ENCODE measurements at places on chromosomes 13 and 19.

DNA sequence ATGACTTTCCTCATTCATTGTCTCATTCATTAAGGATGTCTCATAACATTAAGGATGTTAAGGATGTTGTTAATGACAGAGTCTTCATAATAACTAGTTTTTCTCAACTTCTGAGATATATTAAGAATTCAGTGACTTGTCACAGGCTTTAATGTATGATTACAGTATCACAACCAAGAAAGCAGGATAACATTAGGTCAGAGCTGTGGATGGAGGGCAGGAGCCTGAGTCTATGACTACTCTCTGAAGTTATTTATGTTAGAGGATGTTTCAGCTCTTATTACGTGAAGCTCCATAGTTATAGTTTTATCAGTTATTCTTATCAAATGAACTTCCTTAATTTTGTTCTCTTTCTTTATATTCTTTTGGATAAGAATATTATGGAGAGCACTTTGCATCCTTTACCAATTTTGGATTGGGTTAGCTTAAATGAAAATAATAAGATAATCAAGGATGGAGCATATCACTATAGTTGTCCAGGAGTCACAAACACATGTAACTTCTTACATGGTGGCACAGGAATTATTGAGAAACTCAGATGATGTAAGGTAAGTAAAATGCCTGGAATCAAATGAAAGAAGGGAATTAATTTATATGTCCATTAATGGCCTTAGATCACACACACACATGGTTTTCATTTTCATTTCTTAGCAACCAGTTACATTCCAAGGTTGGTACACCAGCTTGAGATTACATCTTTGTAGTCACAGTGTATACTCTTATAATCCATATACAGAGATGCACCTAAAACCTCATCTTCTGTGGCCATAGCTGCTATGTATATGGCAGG, 57.0 kb downstream of the SLC10A2 start:
- DNase-seq = no peak

DNA sequence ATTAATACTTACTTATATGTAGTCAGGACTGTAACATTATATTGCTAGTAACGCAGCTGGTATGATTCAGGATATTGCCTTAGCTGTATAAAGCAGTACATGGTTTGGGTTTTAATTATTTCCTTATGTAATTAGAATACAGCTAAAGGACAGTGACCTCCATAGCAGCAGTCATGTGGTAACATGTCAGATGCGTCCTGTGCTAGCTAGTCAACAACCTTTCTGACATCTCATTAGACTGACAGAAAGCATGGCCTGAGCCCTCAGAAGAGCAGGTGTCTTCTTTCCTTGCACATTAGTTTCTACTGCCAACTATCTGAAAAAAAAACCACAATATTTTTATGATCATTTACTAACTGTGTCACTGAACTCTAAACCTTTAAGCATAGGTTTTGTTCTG, 122.2 kb downstream of the MAB21L1 start:
- no peak for DNase-seq

DNA sequence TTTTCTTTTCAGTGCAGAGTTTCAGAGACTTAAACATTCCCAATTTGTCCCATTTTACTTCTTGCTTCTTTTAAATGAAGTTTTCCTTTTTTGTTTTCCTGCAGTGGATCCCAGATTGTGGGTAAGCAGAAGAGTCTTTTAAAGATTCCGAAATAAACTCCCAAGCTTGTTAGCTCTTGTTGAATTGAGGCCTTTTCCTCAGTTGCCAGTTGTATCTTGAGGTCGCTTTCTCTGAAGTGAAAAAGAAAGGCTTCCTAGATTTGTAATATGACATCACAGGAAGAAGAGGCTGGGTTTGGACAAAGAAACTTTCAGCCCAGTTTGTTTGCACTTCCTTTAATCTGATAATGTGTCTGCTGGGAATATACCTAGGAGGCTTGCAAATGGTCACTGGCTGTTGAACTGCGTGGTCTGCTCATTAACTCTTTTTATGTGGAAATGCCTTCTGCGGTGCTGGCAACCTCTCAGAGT, at the start of gene LPAR6:
Gene LPAR6 (minus strand): TSS at position 233 of the 471 bp plus-strand sequence. CDS start 690 bp downstream, outside the sequence.
- DNase-seq = no peak

DNA sequence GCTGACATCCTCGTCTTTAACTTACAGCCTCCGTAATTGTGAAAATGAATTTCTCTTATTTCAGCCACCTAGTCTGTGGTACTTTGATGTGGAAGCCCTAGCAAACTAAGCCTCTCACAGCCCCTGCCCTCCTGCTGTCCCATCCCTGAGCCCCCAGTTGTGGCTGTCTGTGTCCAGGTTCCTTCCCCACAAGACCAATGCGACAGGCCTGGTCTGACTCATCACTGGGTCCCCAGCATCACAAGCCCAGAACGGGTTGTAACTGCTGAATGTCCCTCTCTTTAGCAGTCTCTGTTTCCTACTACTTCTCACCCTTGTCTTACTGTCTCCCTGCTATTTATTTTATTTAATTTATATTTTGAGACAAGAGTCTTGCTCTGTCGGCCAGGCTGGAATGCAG, 5.7 kb downstream of the POU2F2 start:
- DNase-seq = no peak

- DNase-seq = no peak
Observed at GRCh38 chr13:50357586-50358118, 342.4 kb downstream of the KCNRG start.

- peak; percentile 39 for DNase-seq
Observed at GRCh38 chr19:36331353-36332228, 47.4 kb downstream of the ZFP14 start.

DNA sequence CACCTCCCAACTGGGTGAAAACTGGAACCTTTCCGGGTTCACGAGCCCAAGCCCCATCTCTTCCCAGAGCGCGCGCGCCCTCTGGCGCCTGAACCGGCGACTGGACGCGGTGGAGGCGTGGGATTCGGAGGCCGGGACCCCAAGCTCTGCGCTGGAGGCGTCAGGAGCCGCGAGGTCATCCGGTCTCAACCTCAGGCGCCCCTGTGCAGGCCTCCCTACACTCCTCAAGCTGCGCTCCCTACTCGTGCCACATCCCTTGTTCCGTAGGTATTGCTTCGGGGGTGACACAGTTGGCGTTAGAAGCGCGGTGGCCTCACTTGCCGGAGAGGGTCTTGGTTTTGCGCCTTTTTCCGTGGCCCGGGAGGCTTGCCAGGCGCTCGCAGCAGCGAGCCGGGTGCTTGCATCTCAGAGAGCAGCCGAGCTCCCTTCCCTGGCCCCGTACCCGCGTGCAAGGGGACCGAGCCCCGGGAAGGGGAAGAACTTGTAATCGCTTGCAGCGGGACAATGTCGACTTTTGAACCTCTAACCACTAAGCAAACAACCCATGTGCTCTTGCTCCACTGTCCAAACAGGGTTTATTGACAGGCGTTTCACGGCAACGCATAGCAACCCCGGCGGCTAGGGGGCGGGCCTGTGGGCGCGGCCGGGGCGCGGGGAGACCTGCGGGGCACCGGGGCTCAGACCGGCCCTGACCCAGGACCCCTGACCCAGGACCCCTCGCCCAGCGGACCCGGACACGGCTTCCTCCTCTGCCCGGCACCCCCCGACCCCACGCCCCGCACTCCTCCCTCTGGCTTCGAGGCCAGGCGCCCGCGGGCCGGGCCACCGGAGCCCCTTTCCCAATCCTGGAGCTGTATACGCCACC, 8.5 kb downstream of the CDX2 start:
- peak; percentile 45 for DNase-seq

All from stimulated activated CD4-positive, alpha-beta T cell treated with anti-CD3 and anti-CD28 coated beads, Interleukin-2, amount 100 ng/mL, for 48 hours (primary cell).